ENCODE measurements at places on chromosomes 3 and 15. TPM values are rescaled to one million over a fixed set of nuclear protein-coding genes. Genes with fewer than 3 reads are reported as not detected.

GRCh38 chr3:41581700-41582099, 380.2 kb downstream of the ULK4 start:
- no peak for DNase-seq

EPHA6 gene
- 1.8 TPM for total RNA-seq

DNA sequence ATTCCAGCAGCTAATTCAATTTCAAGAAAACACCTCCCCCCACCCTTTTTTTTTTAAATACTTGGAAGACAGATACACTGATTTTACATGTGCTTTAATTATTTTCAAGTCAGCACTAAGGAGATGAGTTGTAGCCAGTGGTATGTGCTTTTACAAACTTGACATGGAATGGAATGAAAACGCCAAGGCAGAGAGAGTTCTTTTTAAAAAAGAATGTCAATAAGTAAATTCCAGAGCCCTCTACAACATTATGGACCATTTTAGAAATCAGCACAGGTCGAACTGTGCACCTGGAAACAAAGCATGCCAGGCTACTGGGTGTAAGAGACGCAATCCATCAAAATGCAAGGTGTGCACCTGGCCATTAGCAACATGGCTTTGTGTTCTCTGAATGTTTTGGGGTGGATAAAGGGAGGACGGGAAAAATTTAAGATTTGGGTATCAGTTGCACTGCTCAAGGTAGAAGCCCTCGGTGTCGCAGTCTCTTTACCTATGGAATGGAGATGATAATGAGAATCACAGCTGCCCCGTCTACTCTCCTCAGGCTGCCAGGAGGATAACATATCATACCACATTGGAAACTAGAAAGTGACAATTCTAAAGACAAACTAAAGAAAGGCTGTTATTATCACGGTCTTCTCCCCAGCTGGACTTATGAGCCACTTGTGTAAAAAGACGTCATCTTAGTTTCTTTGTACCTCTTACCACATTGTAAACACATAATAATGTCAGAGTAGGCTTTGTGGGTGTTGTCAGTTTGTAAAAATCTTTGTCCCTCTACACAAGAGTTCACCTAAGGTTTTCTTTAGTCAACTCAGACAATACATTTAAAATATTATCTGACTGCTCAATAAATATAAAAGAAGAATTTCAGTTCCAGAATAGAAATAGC, 107.4 kb upstream of the PRICKLE2 start:
- DNase-seq = no peak

DNA sequence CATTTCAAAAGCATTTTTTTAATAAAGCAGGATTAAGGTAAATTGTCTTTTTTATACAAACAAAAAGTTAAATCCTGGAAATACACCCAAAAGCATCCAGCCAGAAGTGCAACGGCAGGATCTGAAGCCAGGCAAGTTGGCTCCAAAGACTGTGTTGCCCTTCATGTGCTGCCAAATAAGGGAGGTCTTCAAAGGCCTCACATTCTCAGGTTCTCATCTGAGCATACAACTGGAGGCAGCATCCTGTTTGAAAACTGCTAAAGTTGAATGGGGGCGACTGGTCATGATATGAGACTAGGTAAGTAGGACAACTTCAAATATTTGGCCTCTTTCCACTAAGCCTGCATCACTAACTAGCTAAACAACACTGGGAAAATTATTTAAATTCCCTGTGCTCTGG, 52.2 kb downstream of the IMPG2 start:
- no peak for DNase-seq

- DNase-seq = no peak
Measured at GRCh38 chr15:59739557-59740186, 50.6 kb upstream of the BNIP2 start.
